ENCODE measurements at places on chromosomes 16 and 17.

DNA sequence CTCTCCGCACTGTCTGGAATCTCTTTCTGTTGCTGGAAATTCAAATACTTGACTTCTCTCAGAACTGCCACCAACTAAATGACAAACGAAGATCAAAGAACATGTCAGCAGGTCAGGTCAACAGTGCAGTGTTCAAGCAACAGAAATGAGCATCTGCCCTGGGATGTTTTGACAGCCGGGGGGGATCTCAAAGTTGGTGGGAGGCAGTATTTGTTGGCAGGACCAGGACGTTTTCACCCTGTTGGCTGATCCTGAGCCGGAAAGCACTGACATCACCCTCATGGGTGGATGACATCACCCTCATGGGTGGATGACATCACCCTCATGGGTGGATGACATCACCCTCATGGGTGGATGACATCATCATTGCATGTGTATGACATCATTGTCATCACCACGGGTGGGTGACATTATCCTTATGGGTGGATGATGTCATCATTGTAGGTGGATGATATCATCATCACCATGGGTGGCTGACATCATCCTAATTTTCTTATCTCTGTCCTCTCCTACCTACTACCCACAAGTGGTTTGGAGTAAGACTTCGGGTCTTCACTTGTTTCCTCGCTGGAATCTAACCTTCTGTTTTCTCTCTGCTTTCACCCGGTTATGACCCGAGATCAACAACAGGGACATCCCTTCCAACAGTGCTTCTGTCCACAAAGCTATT is 18.9 kb downstream of the DNAH17 start:
- DNase-seq, result no peak

DNA sequence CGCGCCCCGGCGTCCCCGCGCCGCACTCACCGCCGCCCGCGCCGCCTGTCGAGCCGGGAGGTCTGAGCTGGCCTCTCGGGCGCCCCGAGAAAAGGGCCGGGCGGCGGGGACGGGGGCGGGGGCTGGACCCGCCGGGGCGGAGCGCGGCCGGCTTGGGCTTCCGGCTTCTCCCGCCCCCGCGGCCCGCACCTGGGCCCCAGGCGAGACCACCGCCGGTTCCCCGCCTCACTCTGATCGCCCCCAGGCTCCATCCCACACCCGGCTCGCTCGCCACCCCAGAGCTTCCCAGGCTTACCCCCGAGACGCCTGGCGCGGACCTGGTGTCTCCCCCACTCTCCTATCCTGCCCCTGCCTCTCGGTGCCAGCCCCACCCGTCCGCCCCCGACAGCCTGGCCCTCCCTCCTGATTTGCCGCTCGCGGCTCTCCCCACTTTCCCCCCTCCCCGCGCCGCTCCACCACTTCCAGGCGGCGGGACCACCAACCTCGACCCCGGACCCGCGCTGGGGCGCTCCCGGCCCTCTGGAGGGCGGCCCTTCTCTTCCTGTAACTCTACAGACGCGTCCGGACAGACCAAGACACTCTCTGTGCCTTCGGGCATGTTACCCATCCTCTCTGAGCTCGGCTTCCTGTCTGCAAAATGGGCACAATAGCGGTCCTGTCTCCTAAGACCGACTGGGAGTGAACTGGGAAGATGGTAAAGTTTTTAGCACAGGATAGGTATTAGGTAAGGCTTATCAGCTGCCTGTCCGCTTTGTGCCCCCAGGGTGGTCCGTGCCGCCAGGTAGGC is at the start of gene LITAF:
Gene LITAF, minus strand, starts transcription at position 64 of the 787 bp plus-strand sequence. CDS start 30,189 bp downstream, outside the sequence.
- peak; percentile 39 for DNase-seq

DNA sequence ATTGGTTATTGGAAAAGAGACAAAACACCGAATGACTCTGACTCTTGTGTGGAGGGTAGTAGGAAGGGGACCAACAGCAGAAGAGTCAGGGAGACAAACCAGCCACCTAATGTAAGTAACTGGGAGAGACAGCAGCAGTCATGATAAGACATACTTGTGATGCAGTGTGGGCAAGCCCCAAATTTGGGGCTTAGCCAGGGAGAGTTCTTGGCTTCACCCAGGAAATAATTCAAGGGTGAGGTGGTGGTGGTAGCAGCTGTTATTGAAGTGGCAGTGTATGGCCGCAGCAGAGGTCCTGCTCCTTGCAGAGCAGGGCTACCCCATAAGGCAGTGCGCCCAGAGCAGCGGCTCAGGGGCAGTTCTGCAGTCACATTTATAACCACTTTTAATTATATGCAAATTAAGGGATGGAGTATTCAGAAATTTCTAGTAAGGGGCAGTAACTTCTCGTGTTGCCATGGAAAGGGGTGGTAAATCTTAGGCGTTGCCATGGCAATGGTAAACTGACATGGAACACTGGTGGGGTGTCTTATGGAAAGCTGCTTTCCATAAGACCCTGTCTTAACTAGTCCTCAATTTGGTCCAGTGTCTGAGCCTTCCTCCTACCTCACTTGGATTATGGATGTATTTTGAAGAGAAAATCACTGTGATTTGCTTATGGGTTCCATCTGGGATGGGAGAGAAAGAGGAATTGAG is 317.1 kb downstream of the PHKB start:
- DNase-seq, result no peak

- no peak for DNase-seq
Measured at GRCh38 chr17:12041312-12041711, 20.6 kb downstream of the MAP2K4 start.

GRCh38 chr16:2904922-2905240 is 6.8 kb upstream of the FLYWCH1 start:
- DNase-seq, result no peak

GRCh38 chr17:35164716-35165115 is 17.1 kb downstream of the UNC45B start:
- no peak for DNase-seq

DNA sequence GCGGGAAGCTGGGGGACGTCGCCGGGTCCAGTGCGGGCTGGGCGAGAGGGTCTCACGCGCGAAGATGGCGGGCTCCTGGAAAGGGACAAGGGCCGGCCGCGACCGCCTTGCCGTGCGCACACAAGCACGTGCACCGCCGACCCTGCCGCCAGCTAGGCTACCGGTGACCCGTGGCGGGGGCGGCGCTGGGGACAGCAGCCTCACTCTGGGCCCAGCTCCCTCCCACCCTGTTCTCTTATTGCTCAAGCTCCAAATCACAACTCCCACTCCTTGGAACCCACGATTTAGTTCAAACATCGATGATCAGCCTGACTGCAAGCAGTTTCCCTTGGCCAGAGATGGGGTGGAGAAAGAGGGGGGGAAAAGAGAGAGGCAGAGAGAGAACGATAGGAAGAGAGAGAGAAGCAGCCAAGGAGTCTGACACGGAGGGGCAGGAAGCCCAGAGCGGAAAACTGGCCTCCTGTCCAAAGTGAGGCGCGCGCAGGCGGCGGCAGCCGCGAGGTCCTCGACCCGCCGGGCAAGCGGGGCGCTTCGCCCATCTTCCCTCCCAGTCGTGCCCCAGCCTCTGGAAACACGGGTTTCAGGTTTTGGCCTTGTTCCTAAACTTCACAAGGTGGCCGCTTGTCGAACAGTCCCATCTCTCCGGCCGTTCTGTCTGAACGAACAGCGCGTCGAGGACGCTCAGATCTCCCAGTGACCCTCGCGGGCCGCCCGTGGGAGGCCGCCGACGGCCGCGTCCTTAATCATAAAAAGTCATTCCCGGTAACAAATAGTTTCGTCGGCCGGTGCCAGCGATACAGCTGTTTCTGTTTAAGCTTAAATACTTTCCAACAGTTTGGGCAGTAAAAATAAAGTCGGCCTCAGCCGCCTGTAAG is 1.7 kb upstream of the CBX8 start:
- no peak for DNase-seq
